Fibroblast of skin of right biceps (primary cell): ENCODE measurements at places on chromosomes 12 and 14.

DNA sequence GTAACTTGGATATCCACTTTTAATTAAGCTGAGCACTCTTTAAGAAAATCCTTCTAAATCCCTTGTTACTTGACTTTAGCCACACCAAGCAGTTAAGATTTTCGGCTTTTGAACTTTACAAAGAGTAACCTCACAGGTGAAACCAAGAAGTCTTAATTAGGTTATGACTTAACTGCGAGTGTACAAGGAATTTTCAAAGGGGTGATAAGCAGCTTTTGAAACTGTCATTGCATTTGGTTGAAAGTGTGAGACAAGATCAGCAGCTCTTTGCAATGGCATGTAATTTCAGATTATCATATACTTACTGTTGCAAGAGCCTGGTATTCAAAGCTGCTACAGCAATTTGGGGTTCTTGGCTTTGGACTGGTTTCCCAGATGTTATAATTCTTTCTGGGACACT, 137.5 kb downstream of the TMEM117 start:
- DNase-seq, result no peak

DNA sequence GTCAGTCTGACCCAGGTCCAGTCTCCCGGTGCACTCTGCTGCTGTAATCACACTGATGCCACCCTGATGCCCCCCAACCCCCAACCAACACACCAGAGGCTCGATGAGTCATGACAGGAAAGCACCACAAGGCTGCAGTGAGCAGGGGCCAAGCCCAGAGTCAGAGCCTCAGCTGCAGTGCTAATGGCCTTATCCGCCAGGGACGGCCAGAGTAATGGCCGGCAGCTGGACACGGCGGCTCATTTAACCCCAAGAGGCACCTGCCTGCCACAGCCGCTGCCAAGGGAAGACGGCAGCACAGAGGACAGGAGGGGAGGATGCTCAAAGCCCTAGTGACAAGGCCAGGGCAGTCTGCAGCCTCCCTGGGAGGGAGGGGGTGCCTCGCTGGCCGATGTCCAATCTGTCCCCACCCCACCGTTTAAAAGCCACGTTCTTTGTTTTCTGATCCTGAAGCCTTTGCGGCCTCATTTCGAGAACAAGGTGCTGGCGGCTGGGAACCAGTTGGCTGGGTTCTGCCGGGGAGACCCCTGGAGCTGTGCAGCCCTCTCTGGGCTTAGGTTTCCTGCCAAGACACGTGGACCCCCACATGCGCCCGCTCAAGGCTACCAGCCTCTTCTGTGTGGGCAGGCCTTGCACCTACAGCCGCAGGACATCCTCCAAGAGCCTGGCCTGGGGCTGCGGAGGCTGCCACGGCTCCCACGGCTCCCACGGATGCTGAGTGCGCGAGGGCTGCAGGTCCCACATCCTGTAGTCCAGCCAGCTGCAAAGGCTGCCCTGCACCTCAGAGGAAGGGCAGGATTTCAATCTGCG, 13.1 kb downstream of the CCDC85C start:
- DNase-seq, result peak; percentile 60

DNA sequence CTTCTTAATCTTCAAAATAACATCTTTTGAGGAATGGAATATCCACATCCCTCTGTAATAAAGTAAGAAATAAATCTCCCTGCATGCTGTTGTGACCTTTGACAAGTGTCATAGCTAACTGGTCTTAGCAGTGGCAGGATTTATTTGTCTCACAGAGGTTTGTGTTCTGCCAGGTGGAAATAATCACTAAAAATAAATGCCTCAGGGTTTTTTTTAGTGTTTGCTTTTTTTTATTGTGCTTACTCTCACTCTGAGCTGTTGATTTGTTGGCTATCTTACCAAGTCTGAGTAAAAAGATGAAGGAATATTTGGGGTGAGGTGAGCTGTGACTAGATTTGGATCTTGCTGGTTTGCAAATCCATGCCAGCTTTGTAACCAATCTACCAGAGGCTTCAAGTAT, 285.4 kb downstream of the ALG10B start:
- DNase-seq, result no peak

DNA sequence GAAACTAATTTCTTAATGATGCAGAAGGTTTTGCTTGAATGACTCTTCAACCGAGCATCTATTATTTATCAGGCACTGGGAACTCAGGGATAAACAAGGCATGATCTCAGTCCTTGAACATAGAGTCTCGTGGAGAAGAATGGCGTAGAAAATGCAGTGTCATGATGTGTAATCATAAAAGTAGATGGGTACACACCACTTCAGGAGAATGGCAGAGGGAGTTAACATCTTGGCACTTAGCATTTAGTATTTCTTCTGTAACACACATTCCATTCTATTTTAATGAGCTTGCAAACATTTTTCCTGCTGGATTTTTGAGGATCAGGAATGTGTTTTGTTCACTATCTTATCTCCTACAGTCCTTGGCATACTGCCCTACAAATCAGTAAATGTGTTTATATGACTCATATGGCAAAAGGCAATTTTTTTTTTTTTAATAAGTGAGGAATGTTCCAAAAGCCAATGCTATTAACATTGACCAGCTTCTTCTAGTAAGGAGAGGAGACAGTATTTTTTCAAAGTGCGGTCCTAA, 3.8 kb downstream of the TXNRD1 start:
- DNase-seq, result peak; percentile 98

GRCh38 chr12:94648578-94648977, 1.8 kb downstream of the TMCC3 start:
- no peak for DNase-seq

DNA sequence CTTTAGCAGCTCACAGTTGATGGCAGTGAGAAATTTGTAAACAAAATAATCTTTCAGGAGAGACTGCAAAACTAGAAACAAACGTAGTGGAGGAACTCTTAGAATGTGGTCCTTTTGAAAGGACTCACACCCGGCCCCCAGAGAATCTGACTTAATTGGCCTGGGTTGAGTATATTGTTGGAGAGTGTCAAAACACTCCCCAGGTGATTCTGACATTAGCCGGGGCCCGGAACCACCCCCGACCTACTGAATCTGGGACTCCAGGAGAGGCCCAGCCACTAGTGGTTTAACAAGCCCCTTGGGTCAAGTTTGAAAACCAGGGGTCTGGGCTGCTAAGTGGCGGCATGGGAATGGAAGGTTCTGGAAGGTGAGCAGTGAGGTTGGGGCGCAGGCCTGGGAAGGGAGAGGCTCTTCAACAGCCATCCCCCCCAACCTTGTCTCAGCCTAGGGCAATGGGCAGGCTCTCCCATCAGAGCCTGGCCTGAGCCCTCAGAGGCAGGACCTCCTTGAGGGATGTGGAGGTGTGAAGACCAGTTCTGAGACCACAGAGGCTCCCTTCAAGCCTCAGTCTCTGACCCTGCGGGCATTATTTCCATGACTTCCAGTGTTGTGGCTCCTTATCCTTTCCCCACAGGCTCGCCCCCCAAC, 1.1 kb upstream of the ELK3 start:
- DNase-seq, result no peak

DNA sequence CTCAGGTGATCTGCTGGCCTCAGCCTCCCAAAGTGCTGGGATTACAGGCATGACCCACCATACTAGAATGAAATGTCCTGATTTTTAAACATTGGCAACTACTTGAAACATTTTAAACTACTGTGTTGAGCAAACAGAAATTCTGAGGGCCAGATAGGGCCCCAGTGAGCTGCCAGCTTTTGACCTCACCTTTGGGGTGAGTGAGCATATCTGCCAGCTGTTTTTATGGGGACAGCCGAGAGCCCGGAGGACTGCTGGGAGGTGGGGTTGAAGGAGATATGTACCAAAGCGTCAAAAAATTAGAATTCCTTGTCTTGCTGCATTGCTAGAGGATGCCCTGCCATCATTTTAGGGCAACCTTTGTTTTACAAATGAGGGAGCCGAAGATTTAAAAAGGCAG, 2.7 kb downstream of the GSTZ1 start:
- no peak for DNase-seq

- DNase-seq, result no peak
Measured at GRCh38 chr12:67915335-67915851, 73.9 kb upstream of the IFNG-AS1 start.

- DNase-seq, result peak; percentile 32
Measured at GRCh38 chr14:75141967-75142366, 15.1 kb upstream of the NEK9 start.

DNA sequence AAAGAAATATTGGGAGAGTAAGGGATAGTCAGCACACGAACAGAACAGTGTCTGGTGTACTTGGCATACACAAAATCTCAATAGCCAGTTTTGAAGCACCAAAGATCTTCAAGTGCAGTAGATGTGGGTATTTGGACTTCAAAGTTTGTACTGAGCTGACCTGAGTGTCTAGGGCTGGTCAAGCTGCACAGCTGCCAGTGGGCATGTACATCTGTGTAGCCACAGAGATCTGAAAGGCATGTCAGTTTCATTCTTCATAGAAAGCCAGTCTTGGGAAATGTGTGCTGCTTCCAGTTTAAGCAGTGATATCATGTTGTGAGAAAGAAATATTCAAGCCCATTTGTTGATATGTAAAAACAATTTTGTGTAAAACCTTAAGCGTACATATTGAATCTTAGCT, 279.0 kb upstream of the SYT10 start:
- DNase-seq, result no peak
